ENCODE measurements at places on chromosomes 4 and X.

- DNase-seq, result no peak
Measured at GRCh38 chrX:137263374-137263773, 229.6 kb upstream of the GPR101 start.

DNA sequence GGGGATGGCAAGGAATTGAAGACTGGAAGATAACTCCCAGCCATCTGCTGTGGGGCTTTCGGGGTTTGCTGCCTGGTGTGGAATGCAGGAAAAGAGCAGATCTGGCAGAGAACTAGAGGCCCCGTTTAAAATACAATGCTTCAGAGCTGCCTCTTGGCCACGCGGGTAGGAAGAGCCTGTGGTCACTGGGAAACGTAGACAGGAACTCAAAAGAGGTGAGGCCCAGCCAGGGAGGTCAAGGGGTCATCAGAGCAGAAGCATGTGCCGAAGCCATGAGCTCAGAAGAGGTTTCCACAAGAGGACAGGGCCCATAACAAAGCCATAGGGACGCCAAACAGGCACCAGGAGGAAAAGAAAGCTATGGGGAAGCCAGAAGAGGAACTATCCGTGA, 14.5 kb upstream of the STS start:
- DNase-seq, result no peak

GRCh38 chrX:139382529-139382928, 148.0 kb upstream of the F9 start:
- DNase-seq, result no peak

DNA sequence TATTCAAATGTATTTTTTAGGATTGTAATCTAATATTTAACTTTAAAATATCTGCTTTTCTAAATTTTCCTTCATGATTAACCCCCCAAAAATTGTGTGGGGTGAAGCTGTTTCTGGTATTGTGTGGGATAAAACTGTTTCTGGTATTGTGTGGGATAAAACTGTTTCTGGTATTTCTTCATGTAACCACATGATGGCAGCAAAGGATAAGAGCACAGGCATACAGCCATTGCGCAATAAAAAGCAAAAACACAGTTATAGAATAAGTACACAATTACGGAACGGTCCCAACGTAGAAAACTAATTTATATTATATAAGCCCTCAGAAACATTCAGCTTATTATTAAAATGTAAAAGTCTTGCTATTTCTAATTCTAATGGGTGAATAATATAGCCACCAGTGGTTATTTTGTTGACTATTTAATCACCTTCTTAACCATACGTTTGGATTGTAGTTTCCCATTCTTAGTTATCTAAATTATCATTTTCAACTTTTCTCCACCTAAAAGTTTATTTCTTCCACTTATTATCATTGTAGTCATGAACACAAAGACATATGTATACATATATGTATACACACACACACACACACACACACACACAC, 333.9 kb upstream of the FSTL5 start:
- DNase-seq, result no peak

DNA sequence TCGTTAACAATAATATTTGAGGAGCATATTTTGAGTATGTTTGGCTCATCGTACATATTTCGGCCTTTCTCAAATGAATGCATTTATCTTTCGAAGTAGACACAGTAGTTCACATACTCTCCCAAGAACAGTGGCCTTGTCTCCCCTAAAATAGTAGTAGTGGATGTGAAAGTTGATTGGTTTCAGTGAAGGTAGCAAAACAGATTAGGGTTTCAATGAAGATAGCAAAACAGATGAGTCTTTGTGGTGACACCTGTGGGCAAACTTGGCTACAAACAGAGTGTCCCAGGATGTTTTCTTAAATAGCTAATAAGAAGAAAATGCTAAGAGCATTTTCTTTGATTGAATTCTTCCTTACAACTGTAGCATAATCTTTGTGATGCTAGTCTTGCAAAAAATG, 67.0 kb downstream of the USP9X start:
- no peak for DNase-seq

DNA sequence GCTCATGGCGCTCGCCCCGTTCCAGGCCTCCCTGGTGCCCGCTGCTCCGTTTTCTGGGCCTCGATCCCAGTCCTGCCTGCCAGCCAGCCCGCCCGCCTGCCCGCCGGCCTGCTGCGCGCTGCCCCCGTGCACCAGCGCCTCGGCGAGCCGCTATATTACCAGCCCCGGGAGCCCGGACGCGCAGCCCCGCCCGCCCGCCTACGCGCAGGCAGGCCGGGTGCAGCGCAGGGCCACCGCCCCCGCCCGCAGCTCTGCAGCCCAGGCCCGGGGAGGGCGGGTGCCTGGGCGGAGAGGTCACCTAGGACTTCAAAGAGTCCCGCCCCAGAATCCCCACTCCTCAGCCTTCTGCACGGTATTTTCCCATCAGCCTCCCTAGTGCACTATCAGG, at the start of gene MAOB:
TSS of gene MAOB (minus strand) at position 157 of the 388 bp plus-strand sequence. CDS start at position 6, 151 bp downstream.
- no peak for DNase-seq

- DNase-seq, result no peak
Measured at GRCh38 chr4:94519019-94519418, 67.3 kb downstream of the PDLIM5 start.

GRCh38 chr4:10192331-10192730, 75.7 kb upstream of the WDR1 start:
- no peak for DNase-seq

- DNase-seq, result no peak
Measured at GRCh38 chr4:59060002-59060846, 1950.0 kb upstream of the IGFBP7 start.

GRCh38 chr4:37043342-37043741, 201.2 kb upstream of the NWD2 start:
- DNase-seq, result no peak

GRCh38 chrX:47489507-47490275, 6.7 kb upstream of the ZNF41 start:
- DNase-seq, result no peak

DNA sequence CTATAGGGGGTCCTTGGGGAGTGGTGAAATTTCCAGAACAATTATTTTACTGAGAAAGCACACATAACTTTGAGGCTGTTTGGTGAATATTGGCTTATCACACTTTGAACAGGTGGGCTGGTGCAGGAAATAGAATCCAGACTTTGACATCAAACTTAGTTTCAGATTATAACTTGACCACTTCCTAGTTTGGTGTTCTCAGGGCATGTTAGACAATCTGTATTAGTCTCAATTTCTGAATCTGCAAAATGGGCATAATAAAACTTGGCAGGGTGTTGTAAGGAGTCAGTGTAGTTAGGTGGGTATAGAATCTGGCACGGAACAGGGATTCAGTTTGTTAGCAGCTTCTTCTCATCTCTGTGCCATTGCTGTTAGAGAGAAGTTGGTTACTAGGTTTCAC, 43.3 kb upstream of the MBNL3 start:
- DNase-seq, result no peak

DNA sequence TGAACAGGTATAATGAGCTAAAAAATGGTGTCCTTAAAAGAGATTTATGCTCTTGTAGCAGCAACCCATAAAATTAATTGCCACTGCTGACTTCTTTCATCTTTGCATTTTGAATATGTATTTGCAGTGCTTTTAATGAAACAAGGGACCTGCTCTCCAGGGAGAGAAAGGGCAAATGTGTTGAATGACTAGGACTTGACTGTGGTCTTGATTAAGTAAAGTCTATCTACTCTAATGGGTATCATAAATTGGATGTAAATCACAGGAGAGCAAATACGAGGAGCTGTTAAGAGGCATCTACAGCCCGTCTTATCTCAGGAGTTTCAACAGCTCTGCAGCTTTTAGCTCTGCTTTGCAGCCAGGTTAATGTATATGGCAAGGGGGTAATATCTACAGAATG, 216.4 kb downstream of the PALLD start:
- DNase-seq, result no peak

DNA sequence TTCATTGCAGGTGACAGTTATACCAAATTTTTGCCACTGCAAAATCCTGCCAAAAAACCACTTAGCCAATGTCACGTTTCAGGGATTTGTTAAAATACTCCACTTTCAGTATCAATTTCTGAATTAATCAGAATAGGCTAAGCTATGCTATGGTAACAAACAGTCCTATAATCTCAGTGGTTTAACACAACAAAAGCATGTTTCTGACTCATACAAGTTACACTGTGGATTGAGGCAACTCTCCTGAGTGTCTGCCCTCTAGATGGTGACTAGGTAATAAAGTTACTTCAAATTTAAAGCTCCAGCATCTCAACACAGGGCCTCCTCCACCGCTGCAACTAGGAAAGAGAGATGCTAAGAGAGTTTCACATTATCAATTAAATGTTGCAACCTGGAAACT, 23.0 kb upstream of the RADX start:
- no peak for DNase-seq

GRCh38 chr4:42640613-42641012, 16.3 kb downstream of the ATP8A1 start:
- no peak for DNase-seq

DNA sequence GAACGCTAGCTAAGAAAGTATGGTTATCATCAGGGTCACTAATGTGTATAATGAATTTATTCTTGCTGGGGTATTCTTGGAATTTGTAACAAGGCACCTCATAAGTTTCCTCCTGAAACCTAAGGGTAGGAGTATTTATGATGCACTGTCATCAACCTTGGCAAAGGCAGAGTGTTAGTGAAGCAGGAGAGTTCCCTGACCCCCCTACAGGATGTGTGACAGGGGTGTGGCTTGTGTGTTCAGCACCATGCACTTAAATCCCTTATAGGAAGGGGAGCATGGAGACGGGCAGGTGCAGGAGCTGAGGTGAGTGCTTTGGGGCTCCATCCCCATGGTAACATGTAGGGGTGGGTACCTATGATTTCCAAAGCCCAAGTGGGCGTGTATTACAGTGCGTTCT, 237.7 kb downstream of the GALNTL6 start:
- no peak for DNase-seq

GRCh38 chrX:119696251-119696890, 3.4 kb upstream of the SEPTIN6 start:
- no peak for DNase-seq

- no peak for DNase-seq
Measured at GRCh38 chr4:25440478-25441030, 63.5 kb downstream of the ANAPC4 start.

DNA sequence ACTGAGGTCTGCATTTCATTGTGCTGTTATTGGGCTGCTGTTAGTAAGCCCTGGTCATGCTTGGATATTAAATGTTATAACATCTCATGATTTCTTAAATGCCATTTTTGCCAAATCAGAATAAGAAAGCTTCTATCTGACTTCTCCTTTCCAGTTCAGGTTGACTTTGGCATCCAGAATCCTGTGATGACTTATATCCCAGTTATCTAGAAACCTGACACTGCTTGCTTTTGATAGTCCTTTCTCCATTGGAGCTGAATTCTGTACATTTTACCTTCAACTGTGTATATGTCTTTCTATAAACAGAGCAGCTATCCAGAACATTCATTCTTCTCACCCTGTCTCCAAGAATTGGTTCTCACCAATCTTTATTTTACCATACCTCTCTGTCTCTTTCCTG, 257.7 kb upstream of the GNPDA2 start:
- DNase-seq, result no peak

- DNase-seq, result no peak
Measured at GRCh38 chr4:11532138-11532537, 103.4 kb upstream of the HS3ST1 start.

- DNase-seq, result no peak
Measured at GRCh38 chr4:81814987-81815541, 343.4 kb upstream of the RASGEF1B start.

DNA sequence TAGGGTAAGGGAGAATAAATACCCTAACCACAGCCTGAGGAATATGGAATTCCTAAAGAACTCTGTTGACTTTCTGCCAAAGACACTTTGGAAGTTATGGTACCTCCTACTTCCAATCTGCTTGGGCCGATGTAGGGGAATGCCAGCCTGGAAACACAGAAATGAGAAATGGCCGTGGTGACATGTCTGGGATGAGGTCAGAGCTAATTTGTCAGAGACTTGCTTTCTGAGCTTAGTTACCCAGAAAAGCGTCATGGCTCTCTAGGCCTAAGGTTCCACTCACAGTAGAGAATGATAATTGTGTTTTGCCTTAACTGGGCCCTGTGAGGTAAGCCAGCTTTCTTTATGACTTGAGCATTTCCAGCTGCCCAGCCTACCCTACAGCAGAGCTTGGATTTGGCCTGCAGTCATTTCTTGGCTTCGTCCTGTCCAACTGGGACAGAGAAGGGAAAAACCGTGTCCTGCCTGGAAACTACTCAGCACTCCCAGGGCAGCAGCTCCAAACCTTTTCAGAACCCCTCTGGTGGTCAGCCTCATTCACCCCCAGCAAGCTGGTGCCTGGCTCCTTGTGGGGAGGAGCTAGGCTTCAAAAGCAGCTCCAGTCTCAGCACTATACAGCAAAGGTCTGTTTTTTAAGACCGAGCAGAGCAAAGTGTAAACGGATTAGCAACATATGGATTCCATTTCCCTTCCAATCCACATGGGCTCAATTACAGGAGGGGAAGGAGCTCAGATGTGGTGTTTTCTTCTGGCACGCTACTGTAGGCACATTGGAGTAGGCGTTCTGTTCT, 92.3 kb downstream of the RLIM start:
- no peak for DNase-seq

DNA sequence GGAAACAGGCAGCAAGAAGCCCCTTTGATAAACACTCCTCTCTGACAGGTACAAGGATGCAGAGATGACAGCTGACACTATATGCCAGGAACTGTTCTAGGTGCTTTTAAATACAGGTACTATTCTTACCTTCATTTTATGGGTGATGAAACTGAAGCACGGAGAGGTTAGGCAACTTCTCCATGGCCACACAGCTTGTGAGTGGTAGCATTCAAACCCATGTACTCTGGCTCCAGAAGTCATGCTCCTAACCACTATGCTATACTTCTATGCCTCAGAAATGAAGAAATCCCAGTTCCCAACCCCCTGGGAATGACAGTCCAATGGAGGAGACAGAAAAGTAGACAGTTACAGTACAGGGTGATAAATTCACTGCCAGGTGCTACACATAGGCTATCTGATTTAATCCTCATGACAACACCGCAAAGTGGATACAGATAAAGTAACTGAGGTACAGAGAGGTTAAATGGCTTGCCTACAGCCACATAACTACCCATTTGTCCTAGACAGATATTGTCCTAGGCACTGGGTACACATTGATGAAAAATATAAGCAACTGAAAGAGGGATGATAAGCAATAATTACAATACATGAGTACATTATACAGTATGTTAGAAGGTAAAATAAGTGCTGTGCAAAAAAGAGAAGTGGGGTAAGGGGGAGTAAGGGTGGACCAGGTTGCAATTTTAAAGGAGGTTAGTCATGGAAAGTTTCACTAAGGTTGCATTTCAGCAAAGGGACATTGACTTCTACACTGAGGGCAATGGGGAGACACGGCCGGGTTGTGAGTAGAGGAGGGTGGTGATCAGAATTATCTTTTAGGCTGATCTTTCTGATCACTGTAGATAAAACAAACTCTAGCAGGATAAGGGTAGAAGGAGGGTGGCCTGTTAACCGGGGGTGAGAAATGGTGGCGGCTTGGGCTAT, 1.6 kb upstream of the F8 start:
- DNase-seq, result no peak

- no peak for DNase-seq
Measured at GRCh38 chr4:98803251-98803650, 125.7 kb downstream of the EIF4E start.

GRCh38 chrX:110417128-110417527, 58.5 kb downstream of the RTL9 start:
- DNase-seq, result no peak

GRCh38 chr4:78207951-78208350, 150.8 kb downstream of the FRAS1 start:
- no peak for DNase-seq
